ENCODE measurements at places on chromosomes 3 and 15. TPM values are rescaled to one million over a fixed set of nuclear protein-coding genes. Genes with fewer than 3 reads are reported as not detected.

DNA sequence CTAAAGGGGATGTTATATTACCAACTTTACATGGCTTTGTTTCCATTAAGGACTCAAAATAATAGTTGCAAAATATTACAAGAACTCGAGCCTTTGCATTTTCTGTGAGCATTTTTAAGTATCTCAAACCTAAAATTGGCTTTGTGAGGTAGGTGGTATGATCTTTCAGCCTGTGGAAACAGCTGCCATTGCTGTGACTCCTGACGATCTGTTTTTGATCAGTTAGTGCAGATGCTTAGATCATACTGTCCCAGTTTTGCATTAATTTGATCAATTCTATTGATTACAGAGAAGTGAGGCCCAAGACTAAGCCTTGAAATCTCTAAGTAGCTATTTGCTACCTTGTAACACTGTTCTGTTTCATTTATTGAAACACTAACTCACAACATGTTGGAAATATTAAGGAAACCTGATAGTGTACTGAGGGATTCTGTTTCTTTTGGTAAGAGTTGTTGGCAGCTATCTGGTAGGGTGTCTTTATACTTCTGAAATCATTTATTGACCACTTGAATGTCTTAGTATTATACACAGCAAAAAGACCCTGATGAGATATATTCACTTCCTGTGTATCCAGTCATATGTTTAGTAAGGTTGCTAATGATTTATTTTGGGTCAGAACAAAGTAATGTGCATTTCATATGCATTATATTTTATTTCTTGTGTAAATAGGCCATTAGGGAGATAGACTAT, 14.8 kb downstream of the SKIL start:
- no peak for DNase-seq

GRCh38 chr3:66615643-66616301, 115.0 kb upstream of the LRIG1 start:
- no peak for DNase-seq

DNA sequence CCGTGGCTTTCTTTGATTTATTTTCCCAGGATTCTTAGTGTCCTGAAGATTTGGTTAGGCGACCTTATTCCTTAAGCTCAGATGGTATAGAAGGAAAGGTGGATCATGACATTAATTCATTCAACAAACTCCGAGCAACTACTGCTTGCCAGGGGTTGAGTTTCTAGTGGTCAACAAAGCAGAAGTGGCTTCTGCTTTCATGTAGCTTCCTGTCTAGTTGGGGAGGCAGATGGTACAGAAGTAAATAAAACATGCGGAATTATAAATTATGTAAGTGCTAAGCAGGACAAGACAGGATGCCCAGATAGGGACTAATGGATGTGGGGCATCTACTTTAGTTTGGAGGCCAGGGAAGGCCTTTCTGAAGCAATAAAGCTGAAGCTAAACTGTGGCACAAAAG, 15.6 kb downstream of the EEFSEC start:
- no peak for DNase-seq

DNA sequence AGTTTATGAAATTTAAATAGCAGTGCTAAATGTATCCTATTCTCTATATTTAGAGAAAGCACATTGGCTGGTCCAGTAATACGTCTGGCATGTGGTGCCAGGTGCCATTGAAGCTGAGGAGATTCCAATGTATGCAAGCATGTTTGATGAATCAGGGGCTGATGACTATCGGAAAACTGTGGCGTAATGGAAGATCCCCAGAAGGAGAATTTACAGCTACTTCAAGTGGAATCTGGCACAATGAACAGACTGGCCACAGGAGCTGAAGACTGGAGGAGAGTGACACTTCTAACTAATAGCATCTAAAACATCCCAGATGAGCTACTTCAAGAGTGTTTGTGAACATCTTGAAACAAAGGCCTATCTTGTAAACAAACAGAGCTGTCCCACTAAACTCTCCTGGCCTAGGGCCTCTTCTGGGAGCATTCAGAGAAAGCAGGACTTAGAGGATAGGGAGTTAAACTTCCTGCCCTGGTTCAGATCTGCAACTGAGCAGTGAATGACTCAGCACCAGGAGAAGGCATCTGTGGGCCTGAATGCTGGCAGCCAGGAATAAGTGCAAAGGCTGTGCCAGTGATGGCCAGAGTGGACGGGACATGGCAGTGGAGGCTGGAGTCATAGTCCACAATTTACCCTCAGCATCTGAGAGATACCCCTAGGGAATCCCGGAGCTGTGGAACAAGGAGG, 15.2 kb upstream of the ACTC1 start:
- DNase-seq, result peak; percentile 95

- DNase-seq, result peak; percentile 47
Observed at GRCh38 chr3:79361748-79362378, 405.9 kb downstream of the ROBO1 start.

SNX4 gene
- 41.8 TPM for total RNA-seq

DNA sequence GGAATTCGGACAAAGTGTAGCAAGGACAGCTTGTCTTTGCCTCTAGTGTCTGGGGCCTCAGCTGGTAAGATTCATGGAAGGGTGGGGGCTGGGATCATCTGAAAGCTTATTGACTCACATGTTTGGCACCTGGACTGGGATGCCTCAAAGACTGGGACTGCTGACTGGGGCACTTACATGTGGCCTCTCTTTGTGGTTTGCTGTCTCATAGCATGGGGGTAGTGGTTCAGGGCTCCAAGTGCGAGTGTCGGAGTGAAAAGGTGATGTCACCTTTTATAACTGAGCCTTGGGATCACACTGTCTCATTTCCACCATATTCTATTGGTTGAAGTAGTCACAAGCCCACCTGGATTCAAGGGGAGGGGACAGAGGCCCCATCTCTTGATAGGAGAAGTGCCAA, 6.8 kb downstream of the MFSD1 start:
- DNase-seq, result peak; percentile 97

- no peak for DNase-seq
Observed at GRCh38 chr15:67172172-67172571, 82.3 kb downstream of the AAGAB start.

CCDC9B gene
- 8.5 TPM for total RNA-seq

GRCh38 chr3:177787279-177788041, 590.2 kb upstream of the TBL1XR1 start:
- DNase-seq, result no peak

- DNase-seq, result no peak
Observed at GRCh38 chr15:101491734-101492640, 2.5 kb upstream of the PCSK6 start.

- DNase-seq, result no peak
Observed at GRCh38 chr3:22938739-22939138, 264.4 kb upstream of the UBE2E2 start.
